ENCODE measurements at places on chromosomes 6 and 20.

GRCh38 chr6:72616406-72617015 is 5.4 kb upstream of the KCNQ5 start:
- DNase-seq: peak; percentile 19

DNA sequence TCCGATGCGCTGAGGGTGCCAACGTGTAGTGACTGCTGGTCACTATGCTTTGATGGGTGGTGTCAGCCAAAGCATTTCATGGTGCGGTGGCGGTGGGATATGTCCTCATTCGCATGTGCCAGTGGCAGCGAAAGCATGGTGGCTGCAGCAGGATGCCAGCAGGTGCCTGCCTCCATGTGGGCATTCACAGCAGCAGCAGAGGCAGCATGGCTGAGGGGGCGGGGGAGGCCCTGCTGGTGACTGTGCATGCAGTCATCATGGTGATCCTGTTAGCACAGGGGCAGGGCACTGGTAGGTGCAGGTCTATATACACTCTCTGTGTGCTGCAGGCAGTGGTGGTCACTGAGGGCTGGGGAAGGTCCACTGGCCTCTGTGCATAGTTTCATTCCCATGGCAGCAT is 22.0 kb downstream of the FIG4 start:
- no peak for DNase-seq

- DNase-seq: no peak
These were observed 34.7 kb downstream of the AFDN start for GRCh38 chr6:167861424-167861823.

DNA sequence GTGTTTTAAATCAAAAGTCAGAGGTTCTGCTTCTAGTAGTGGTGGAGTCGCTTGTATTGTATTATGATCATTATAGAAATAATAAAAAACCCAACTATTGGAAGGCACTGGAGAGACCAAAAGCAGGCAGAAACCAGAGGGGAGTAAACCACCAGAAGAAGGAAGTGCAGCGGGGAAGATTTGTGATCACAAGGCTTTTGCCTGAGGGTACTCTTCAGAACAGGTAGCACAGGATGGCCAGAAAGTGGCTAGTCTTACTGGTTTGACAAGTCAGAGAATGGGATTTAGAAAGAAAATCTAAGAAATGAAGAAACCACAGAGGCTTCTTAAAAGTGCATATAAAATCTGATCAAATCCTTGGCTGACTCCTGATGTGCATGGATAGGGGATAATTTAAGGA is 24.0 kb downstream of the MAPK13 start:
- peak; percentile 16 for DNase-seq

DNA sequence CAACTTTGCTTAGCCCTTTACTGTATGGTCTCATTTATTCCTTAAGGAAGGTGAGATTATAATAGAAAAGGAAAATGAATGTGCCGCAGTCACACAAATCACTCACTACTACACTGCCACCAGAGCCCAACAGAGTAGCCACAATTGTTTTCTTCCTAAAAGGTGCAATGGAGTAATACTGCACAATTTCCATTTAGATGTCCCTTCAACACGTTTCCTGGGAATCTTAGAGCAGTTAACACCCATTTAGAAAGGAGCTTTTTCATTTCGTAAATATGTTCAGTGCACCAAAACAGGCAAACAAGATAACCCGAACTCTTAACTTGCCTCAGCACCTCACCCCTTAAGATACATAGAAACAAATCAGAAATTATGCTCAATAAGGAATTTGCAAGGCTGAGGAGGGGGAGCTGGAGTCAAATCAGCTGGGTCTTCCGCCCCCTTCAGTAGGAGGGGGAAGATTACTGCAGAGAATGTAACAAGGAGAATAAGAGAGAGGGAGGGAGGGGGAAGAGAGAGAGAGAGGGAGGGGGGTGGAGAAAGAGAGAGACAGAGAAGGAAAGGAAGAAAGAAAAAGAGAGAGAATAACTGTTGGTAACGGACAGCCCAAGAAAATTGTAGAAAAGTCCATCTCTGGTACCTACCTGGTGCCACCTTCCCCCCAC is 155.5 kb downstream of the BCAS1 start:
- peak; percentile 38 for DNase-seq
